ENCODE measurements at places on chromosomes 12 and 14.

DNA sequence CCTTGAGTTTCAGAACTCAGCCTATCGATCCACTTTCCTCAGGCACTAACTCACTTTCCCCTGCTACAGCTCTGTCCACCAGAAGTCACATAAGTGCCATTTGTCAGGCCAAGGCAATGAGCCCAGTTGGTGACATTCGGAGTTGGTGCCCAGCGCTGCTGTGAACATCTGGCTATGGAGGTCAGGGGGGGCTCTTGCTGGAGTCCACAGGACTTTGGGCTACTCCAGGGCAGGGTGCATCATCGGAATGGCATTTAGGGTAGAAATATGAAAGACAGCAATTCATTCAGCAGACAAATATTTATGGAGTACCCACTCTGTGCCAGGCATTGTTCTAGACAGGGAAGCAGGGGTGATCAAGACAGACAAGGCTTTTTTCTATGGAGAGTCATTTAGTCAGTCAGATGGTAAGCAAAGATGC is 1.5 kb upstream of the PPP1CC start:
- DNase-seq: peak; percentile 26

DNA sequence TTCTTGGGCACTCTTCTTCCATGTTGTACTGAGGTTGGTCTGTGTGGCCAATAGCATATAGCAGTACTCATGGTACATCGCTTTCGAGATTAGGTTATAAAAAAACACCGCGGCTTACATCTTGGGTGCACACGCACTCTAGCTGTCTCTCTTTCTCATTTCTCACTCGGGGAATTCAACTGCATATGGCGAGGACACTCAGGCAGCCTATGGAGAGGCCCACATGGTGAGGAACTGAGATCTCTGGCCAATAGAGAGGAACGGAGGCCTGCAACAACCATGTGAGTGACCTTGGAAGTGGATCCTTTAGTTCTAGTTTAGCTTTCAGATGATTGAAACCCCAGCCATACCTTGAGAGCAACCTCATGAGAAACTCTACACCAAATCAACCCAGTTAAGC is 45.6 kb downstream of the USP15 start:
- no peak for DNase-seq

- no peak for DNase-seq
Observed at GRCh38 chr12:41380878-41381277, 192.8 kb downstream of the PDZRN4 start.

DNA sequence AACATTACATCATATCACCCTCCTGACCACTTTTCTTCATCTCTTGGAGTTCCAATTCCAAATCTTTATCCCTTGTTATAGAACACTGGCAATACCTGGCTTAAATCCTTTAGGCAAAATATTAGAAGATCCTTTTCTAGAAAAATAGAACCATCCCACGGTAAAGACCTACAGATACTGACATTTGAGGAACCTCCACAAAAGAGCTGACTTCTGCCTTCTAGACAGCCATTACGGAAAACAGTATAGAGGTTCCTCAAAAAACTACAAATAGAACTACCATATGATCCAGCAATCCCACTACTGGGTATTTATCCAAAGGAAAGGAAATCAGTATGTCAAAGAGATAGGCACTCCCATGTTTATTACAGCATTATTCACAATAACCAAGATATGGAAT is 241.7 kb upstream of the AMIGO2 start:
- DNase-seq: no peak

- no peak for DNase-seq
Observed at GRCh38 chr14:53545217-53545616, 392.1 kb upstream of the DDHD1 start.

DNA sequence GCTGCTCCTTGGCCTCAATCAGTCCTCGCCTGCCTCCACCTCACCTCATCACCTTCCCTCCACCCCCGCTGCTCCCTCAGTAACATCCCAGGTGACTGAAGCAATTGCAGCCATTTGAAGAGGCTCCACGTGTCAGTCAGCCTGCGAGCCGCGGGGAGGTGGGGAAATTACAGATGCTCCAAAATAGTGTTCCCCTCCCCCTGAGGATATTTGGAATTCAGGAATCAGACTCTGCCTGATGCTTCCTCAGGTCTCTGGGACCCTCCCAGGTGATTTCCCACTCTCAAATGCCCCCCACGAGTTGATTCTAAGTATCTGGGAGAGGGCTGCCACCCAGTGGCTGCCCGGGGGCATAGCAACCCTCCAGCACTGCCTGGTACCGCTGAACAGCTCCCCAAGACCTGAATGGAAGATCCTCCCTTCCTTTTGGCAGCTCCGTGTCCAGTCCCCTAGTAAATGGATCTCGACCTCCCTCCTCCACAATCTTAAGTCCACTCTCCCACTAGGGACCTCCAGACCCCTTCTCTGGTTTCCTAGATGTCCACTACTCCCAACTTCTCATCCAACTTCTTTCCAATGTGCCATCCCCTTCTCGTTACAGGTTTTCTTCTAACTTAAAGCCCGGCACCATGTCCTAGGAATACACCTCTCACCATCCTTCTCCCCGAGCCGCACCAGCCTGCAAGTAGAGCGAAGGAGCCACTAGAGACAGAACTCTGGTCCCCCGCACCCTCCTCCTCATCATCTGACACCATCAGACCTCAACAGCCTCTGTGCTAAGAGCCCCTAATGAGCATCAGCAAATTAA is 1.4 kb upstream of the ASIC1 start:
- DNase-seq: no peak

DNA sequence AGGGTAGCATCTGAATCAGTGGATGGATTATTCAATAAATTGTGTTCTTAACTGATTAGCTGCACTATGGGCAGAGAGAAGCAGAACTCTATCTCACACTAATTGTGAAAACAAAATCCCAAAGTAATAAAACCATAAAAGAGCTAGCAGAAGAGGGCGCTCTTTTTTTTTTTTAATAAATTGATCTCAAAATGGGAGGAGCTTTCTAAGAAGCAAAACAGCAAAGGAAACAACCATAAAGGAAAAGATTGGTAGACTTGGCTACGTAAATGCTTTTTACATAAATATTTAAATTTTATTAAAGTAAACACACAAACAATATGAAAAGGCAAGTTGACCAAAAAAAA is 1.5 kb upstream of the TM7SF3 start:
- DNase-seq: no peak

GRCh38 chr12:15540005-15540404 is 217.7 kb downstream of the PTPRO start:
- DNase-seq: no peak

DNA sequence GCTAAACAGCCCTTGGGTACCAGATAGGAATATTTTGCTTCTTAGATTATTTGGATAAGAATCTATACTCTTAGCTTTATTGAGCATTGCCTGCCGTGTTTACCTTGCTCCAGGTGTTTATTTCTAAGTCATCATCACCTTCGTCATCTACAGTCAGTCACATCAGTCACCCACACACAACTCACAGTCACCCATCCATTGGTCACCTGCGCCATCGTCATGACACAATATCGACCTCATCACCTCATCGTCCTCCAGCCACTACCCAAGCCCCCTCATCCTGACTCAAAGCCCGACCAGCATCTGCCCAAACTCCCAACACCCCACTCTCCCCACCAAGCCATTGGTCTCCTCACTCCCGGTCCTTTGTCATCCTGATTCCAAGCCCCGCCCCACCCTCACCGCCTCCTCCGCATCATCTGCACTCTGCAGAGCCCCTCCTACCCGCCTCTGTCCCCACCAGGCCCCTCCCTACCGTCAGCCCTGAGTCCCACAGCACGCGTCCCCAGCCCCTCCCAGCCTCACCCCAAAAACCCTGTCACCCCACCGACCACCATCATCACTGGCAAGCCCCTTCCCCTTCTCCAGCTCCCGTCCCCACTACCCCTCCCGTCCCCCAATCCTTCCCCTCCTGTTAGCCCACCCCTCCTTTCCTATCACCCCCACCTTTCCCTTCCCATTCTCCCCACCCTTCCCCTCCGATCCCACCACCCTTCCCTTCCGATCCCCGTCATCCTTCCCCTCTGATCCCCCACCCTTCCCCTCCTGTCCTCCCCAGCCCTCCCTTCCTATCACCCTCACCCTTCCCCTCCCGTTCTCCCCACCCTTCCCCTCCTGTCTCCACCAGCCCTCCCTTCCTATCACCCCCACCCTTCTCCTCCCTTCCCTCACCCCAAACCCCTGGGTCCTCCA is 9.8 kb downstream of the DLK1 start:
- no peak for DNase-seq

- DNase-seq: no peak
Observed at GRCh38 chr14:71739273-71739990, 192.8 kb upstream of the RGS6 start.

DNA sequence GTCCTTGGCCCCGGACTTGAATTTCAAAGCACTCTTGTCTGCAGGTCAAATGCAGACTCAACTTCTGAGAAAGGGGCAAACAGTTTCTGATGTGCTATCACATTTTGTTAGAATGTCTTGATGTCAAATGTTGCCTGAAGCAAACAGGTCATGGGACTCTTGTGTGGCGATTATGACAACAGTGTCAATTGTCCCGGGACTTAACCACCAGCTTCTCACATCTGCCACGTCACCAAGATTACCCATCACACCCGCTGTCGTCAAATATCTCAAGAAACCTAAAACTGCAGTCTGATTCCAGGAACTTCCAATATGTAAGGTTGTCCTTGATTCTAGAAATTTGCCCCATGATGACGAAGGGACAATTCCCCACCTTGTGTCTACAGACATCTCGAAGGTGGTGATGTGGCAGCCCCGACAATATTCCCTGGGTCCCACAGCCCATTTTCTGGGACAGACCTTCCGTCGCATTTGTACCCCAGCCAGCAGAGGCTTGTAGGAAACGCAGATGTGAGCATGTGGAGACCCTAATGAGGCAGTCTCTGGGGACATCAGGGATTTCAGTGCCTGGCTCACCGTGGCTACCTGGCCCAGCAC is 21.3 kb downstream of the LRTM2 start:
- DNase-seq: no peak

- no peak for DNase-seq
Observed at GRCh38 chr14:56808110-56808382, 2.2 kb downstream of the OTX2 start.

GRCh38 chr14:66432334-66432733 is 53.8 kb upstream of the CCDC196 start:
- DNase-seq: no peak

DNA sequence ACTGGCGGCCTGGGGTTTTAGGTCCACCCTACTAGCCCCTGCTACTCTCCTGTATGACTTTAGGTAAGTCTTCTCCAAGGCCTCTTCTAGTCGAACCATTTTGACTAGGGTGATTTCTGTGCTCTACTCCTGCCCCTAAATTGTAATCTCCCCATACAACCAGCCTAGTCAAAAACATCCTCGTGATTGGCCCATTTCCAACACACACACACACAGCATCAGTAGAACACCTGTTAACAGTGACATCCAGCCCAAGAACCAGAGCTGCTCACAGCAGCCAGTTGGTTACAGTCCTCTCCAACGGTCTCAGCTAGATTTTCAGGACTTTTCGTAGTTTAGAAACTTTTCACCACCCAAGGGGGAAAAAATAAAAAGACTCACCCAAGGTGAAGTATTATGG is 30.9 kb downstream of the NT5DC3 start:
- DNase-seq: no peak

DNA sequence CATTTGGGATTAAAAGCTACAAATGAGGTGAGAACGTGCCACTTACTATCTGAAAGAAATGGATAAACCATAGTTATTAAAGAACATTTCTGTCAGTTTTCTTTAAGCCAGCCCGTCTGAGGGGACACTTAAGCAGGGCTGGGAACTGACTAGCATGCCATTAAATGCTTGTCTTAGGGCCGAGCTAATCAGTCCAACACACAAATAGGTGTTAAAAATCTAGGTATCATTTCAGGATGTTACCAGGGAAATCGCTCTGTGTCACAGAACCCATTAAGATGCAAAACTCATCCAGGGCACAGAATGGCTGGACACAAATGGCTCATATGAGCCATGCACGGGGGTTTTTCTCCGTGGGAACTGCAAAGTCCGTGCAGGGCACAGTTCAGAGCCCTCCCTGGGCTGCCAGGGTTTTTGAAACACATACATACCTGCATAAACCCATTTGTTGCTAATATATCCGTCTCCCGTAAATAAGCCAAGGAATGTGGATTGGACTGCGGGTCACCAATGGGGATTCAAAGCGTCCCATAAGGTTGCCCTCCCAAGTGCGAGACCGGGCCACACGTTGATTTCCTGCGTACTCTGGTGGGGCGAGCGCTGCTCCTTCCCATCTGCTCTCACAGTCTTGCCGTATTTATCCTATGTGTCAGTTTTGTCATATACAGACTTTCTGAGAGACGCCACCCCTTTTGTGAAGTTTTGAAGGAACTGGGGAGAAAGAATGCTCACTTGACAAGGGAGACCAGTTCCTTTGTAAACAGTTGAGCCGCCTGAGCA is 5.4 kb upstream of the GSC start:
- DNase-seq: no peak

DNA sequence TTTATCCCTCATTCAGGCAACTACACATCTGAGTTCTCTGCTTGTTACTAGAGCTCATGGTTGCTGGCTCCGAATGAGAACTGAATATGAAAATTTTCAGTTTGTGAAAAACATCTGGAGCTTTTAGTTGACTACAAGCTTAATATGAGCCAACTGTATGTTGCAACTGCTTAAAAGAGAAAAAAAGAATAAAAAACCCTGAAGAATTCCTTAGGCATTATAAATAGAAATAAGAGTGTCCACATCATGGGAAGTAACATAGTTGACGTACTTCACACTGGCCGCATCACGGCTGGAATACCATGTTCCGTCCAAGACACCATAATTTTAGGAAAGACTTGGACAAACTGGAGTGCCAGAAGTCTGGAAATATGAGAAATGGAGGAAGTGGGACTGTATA is 57.9 kb downstream of the PDE3A start:
- no peak for DNase-seq

DNA sequence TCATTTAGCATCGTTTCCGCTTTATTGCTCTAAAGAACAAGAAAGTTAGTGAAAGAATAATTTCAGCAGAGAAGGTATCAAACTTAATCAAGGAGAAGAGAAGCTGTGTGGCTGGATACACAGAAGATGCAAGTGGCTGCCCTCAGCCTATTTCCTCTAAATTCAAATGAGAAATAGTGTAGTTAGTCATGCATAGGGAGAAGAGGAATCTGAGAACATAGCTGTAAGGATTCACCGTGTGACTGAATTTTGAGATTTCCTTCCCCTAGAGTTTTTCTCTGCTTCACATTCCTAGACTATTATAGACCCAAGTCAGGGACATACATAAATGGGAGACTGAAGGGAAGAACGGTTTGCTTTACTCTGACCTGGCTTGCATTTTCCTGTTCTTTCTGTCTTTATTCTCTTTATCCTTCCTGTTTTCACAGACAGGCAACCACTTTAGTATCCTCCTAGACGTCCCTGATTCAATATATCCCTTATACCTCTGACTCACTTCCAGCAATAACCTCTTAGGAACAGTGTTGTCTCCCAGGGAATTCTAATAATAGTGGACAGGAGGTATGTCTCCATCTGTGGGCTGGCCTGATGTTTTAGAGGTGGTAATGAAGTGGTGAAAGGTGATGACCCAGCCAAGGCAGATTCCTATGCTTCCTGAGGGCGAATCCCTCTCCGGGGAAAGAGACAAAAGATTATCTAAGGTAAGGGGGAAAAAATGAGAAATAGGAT is 7.0 kb downstream of the RNASE10 start:
- DNase-seq: no peak

GRCh38 chr12:4027412-4027811 is 154.2 kb upstream of the PARP11 start:
- DNase-seq: no peak
